ENCODE measurements at places on chromosomes 1 and 21. TPM values are rescaled to one million over a fixed set of nuclear protein-coding genes. Genes with fewer than 3 reads are reported as not detected.

PBX1 gene
- polyA plus RNA-seq, result 3.5 TPM

- no peak overlapping the region for H3K27ac ChIP-seq
- H3K36me3 ChIP-seq, result no peaks in the 10 kb centered on the region
- DNase-seq, result no peak
- H3K4me3 ChIP-seq, result no peak overlapping the region
- H3K4me1 ChIP-seq, result no peaks in the 10 kb centered on the region
- H3K27me3 ChIP-seq, result no peaks in the 10 kb centered on the region
Observed at GRCh38 chr1:63268876-63269275, 53.5 kb upstream of the FOXD3 start.

DNA sequence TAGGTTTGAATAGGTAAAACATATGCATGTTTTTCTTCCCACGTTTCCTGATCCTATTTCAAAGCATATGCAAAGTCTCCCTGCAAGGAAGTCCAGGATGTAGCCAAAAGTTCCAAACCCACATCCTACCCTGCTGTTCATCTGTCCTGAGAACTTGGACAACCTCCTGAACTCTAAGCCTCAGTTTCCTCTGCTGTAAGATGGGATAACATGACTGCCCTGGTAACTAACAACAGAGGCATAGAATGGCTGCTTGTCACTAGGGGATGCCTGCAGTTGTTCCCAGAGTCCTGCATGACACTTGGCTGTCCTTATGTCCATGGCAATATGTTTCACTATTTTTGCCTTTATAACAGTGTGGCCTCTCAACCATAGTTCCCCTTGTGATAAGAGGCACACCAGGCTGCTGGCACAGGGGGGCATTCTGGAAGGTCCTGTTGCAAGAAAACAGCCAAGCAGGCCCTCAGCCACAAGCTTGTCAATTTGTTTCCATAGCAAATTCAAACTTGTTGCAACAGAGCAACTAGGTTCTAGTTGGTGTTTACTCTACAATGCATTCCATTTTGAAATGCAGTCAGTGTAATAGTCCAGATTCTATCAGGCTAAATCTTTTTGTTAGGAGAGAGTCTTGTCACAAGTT, 1.5 kb upstream of the HDGF start:
- peaks cover 29% of the 10 kb centered on the region for H3K4me1 ChIP-seq
- DNase-seq, result no peak
- peak overlapping the region; percentile 90 for H3K27ac ChIP-seq
- H3K4me3 ChIP-seq, result peak overlapping the region; percentile 93
- no peaks in the 10 kb centered on the region for H3K27me3 ChIP-seq

DNA sequence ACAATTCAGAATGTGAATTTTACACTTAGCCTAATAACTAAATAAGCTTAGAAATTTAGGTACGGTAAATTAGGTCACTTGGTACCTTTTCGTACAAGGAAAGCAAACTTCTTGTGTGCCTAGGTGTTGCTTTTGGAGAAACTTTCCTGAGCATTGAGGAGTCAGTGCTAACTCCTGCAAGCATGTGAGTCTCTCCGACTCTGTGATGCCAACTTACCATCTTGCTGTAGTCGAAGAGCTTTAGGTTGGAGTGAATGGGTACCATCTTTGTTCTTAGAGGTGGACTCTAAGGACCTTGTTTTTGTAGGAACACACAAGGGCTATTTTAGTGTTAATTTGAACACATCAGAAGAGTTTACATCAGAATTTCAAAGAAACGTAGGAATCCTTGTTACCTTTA, 688.9 kb downstream of the USP25 start:
- H3K4me1 ChIP-seq, result peaks cover 6% of the 10 kb centered on the region
- no peak overlapping the region for H3K4me3 ChIP-seq
- no peaks in the 10 kb centered on the region for H3K27me3 ChIP-seq
- H3K27ac ChIP-seq, result no peak overlapping the region
- DNase-seq, result no peak

- peak; percentile 36 for DNase-seq
- H3K4me1 ChIP-seq, result no peaks in the 10 kb centered on the region
- no peak overlapping the region for H3K4me3 ChIP-seq
Observed at GRCh38 chr1:107750364-107750959, 214.5 kb downstream of the VAV3 start.

LIN28A gene
- polyA plus RNA-seq, result not detected

TIE1 gene
- polyA plus RNA-seq, result not detected

DNA sequence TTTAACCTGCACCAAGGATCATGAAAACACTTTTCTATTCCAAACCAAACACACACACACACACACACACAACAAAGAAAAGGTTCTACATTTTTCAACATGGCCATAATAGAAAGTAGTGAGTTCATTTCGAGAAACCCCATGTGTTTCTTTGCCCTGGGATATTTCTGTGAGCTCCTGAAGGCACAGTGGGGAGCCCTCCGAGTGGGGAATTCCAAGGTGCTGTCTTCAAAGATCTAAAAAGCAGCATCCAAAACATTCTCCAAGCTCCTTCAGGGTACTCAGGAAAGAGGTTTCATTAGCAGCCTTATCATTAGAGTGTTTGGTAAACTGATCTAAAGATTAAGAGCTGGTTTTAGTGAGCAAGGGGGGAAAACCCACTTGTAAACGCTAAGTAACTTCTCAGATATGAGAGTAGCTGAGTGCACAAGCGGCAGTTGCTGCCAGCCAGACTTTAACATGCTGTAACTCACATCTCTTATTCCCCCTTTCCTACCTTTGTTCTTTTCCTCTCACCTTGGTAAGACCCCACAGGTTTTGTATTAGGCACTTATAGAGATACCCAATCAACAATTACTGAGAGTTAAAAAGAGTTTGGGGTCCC, 38.3 kb downstream of the ZC3H11B start:
- no peaks in the 10 kb centered on the region for H3K36me3 ChIP-seq
- H3K27me3 ChIP-seq, result no peaks in the 10 kb centered on the region
- H3K4me1 ChIP-seq, result no peaks in the 10 kb centered on the region
- no peak overlapping the region for H3K4me3 ChIP-seq

ANGPTL7 gene
- polyA plus RNA-seq, result not detected

DNA sequence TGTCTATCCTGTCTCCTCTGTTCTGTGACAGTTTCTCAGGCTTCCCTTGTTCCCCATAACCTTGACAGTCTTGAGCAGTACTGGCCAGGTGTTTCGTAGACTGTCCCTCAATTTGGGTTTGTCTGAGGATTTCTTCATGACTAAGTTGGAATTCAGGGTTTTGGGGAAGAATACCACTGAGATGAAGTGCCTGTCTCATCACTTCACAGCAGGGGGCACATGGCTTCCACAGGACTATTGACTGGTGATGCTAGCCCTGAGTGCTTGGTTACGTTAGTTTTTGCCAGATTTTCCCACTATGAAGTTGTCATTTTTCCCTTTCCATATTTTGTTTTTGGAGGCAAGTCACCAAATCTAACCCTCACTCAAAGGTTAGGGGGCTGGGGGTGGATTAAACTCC, 45.7 kb downstream of the CDCP2 start:
- H3K36me3 ChIP-seq, result no peaks in the 10 kb centered on the region
- H3K27ac ChIP-seq, result no peak overlapping the region
- no peaks in the 10 kb centered on the region for H3K27me3 ChIP-seq
- no peak for DNase-seq

DNA sequence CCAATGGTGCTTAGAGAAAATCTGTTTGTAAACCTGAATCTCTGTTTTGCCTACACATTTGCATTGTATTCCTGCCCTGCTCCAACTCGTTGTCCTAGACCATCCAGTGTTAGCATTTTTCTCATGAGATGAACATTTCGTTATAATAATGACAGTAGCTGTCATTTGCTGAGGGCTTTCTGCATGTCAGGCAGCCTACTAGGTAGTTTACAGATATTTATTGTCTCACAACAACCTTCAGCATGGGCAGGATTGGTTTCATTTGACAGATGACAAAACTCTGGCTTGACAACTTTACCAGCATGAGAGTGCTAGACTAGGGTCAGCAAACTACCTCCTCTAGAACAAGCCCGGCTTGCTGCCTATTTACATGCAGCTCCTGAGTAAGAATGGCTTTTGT, 10.1 kb downstream of the ST6GALNAC3 start:
- DNase-seq, result no peak
- H3K36me3 ChIP-seq, result no peaks in the 10 kb centered on the region
- H3K4me1 ChIP-seq, result no peaks in the 10 kb centered on the region
- H3K4me3 ChIP-seq, result no peak overlapping the region
